ENCODE measurements at places on chromosomes 1 and 21.

GRCh38 chr1:19087017-19087736 is 122.9 kb downstream of the UBR4 start:
- DNase-seq: no peak

GRCh38 chr1:166838766-166839599 is at the start of gene POGK:
TSS of gene POGK (plus strand) at chr1:166839475. CDS start at chr1:166840957, 1,482 bp downstream.
- peak; percentile 83 for DNase-seq

DNA sequence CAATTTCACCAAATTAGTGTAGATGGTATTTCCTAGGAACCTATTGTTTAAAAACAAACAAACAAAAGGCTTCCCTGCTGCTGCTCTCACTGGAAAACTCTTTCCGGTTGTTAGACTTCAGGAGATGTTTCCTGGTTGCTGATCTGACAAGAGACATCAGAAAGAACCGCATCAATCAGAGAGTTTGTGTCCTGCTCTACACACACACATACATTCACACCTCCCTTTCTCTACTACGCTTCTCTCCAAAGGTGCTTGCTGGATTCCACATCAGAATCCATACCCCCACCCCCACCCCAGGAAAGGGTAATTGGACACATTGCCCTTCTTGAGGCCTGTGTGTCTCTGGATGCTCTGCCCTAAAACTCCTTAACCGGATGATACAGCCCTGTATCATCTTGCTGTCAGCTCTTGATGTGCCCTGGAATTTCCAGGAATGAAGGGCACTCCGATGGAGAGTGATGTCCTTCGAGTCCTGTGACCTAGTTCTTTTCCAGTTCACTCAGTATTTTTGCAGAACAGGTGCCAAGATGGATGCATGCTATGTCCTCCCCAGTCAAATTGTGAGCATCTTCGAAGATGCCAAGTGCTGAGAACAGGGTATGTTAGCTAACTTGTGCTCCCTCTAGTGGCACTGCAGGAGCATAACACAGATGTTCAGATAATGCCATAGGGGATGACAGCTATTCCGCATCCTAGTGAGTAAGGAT is 113.7 kb upstream of the SLC35F3 start:
- peak; percentile 1 for DNase-seq

DNA sequence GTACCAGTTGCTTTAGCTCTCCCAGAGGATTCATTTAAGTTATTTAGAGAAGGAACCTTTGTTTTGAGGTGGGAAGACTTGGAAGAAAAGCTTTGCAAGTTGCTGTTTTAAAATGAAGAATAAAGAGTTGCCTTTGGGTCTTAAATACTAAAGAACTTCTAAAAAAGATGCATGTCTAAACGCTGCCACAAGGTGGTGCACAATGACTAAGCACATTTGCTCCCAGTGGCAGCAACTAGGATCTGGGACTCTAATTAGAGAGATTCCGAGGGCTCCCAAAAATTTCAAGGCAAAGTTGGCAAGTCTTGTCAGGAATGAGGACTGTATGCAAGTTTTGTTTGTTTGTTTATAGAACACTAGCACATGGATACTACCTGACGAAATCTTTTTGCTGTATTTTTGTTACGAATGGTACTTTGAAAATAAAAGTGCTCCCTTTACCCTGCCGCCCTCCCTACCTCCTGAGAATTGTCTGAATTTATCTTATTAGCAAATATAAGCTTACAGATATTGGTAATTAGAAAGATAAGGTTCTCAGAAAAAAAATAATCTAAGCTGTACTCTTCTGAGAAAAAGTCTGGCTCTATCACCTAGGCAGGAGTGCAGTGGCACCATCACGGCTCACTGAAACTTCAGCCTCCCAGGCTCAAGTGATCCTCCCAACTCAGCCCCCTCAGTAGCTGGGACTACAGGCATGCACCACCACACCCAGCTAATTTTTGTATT is 121.8 kb downstream of the HFM1 start:
- no peak for DNase-seq

DNA sequence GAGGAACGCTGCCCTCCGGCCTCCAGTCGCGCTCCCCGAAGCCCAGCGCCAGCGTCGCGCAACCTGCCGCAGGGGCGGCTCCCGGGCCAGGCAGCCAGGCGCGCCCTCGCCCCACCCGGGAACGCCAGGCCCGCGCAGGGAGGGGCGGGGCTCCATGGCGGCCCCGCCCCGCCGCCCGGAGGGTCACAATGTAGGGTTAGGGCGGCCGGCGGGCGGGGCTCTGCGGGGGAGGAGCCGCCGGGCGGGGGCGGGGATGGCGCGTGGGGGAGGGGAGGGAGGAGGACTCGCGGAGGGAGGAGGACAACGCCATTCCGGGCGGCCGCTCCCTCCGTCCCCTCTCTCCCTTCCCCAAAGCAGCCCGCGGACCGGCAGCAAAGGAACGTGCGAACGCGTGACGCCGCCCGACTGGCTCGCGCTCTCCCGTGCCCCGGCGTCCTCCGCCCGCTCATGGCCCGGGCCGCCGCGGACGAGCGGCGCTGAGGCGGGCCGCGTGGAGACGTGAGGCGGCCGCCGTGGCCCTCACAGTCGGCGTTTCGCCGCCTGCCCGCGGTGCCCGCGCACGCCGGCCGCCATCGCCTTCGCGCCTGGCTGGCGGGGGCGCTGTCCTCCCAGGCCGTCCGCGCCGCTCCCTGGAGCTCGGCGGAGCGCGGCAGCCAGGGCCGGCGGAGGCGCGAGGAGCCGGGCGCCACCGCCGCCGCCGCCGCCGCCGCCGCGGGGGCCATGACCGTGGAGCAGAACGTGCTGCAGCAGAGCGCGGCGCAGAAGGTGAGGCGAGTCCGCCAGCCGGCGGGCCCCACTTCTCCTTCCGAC is at the start of gene USP25:
TSS of gene USP25 (plus strand) at position 309 of the 810 bp plus-strand sequence. CDS start at position 721, 412 bp downstream.
- peak; percentile 89 for DNase-seq
